NCI-H187 (cell line): ENCODE measurements at places on chromosomes 3 and 15.

GRCh38 chr3:125418306-125418705 is 43.2 kb upstream of the ZNF148 start:
- DNase-seq: no peak

DNA sequence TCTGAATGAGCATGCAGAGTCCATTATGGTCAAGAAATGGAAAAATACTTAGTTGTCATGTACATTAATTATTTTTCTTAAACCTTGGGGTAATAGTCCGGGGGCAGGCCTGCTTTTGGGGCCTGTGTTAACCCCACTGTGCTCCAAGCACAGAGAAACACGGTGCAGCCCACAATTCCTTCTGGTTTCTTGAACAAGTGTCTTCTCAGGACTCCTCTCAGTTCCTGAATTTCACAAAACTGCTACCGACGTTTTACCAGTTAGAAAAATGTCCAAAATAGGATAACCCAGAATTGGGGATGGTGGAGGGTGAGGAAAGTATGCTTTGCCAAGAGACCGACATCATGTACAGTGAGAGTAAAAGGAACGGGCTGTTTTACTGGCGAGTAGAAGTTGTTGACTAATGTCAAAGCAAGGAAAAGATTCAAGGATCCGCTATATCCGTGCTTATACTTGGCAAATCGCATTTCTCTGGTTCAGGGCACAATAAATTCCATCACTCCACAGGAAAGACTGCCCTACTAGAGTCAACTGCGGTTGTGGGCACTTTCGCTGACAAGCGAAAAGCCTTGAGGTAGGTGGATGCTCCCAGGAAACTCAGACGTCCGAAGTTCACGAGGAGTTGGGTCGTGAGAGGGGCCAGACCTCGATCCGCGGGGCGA is 495 bp upstream of the NXPE3 start:
- no peak for DNase-seq

- DNase-seq: no peak
These were observed 668.7 kb downstream of the OTOL1 start for GRCh38 chr3:162165346-162165745.

- no peak for DNase-seq
These were observed 105.7 kb upstream of the PEX5L start for GRCh38 chr3:180142472-180142871.

GRCh38 chr3:27285668-27286067 is 83.5 kb downstream of the NEK10 start:
- no peak for DNase-seq

GRCh38 chr15:89860891-89861290 is 32.9 kb downstream of the AP3S2 start:
- no peak for DNase-seq

DNA sequence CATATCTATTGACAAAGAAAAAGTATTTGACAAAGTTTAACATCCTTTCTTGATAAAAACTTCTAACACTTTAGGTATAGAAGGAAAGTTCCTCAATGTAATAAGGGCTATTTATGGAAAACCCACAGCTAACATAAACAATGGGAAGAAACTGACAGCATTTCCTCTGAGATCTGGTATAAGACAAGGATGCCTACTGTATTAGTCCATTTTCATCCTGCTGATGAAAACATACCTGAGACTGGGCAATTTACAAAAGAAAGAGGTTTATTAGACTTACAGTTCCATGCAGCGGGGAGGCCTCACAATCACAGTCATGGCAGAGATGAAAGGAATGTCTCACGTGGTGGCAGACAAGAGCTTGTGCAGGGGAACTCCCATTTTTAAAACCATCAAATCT is 17.8 kb upstream of the CLDN1 start:
- no peak for DNase-seq

DNA sequence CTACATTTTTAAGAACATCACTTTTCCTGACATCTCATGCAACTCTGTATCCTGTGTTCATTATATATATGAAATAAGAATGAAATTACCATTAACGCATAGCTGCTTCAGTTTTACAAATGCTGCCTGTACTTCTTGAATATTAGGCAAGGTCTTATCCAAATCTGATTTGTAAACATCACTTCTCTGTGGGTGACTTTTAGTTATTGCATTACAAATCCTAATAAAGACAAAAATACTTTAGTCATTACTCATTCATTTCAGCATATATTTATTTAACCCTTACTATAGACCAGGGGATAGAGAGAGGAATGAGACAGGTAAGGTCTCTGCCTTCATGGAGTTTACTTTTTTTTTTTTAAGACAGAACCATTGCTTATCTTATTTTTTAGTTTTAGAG is 36.8 kb downstream of the MTMR10 start:
- no peak for DNase-seq

DNA sequence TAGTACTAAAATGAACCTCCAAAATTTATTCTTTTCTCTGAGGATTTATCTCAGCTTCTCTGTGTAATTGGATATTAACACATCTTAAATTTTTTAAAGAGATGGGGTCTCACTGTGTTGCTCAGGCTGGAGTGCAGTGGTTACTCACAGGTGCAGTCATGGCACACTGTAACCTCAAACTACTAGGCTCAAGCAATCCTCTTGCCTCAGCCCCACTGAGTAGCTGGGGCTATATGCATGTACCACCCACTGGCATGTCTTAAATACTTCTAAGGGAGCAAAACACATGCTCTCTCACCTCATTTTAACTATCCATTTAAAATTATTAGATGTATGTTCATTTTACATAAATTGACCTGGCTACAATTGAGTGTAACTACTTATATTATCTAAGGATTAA is 11.3 kb upstream of the TMEM87A start:
- no peak for DNase-seq

DNA sequence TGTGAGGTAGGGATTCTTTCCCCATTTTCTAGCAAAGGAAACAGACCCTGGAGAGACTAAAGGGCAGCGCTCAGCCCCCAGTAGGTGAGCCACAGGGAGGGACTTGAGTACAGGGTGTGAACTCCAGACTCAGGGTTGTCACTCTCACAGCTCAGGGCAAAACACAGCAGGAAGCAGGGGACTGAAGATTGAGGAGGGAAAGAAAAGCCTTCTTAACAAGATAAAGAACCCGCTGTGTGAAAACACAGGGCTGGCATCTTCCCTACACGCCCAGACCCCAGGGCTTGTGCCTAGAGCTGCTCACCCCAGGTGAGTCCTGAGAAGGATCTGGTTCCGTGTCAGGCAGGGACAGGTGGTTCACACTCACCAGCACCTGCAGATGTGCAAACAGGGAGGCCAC is 59.6 kb downstream of the ABTB1 start:
- peak; percentile 62 for DNase-seq

- DNase-seq: no peak
These were observed 28.8 kb downstream of the LIMD1 start for GRCh38 chr3:45623393-45623792.

GRCh38 chr3:155076888-155077287 is 3.2 kb upstream of the MME start:
- DNase-seq: no peak

- no peak for DNase-seq
These were observed 719 bp upstream of the SRPRB start for GRCh38 chr3:133804896-133805295.

DNA sequence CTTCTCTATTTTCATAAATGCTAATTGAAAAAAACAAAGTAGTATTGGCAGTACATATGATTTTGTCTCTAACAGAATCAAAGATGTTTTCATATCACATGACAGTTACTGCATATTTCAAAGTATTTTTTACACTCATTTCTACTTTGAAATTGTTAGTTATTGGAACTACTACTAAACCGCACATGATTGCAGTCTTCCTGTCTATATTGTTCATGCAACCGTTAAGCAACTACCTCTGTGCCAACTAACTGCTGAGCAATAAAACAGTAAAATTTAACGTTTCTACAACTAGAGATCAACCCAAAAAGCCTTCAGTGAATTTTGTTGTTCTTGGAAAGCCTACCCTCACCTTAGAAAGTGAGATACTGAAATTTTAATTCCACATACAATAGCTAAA is 64.2 kb downstream of the DMXL2 start:
- DNase-seq: no peak

DNA sequence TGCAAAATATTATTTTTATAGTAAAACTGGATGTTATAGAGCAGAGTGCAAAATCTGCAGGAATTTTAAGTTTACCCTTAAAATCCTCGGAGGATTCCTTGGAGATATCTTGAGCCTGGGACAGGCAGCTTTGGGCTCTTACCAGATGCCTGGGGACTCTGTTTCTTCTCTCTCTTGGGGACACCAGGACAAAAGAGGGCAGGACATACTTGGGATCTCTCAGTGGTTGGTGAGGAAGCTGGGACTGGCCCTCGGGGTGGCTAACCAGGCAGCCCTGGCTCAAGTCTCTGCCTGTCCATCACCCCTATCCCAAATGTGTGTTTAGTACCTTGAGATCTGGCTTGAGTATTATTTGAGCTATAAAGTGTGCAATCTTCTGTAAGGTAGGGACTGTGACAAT is 38.6 kb downstream of the TKT start:
- DNase-seq: no peak

DNA sequence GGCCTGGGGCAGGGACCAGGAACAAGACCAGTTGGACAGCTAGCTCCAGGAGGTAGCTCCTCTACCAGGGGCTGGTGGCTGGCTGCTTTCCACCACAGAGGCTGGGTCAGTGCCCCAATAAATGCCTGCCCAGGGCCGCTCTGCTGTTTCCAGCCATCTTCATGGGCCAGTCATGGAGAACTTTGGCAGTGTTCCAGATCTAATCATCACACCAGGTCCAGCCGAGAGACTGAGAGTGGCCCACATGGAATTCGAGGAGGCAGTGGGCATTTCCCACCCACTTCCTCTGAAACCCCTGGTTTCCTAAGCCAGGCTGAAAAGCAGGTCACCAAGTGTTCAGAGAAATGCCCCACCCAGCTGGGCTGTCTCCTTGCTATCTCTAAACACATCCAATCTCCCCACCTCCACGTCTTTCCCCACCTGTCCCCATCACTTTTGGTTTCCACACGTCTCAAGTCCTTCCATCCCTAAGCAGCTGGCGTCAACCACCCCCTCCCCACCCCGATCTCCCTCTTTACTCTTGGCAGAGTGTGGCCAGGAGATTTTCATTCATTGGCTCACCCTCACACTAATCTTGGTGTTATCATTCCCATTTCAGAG is 190.0 kb upstream of the LINGO1 start:
- DNase-seq: no peak

- peak; percentile 58 for DNase-seq
These were observed 162.9 kb downstream of the CHSY1 start for GRCh38 chr15:101088788-101089578.

GRCh38 chr3:171890398-171890797 is 47.2 kb downstream of the TMEM212 start:
- DNase-seq: no peak

- no peak for DNase-seq
These were observed 400.8 kb upstream of the PROK2 start for GRCh38 chr3:72185549-72186399.
